CD4-positive, alpha-beta T cell (primary cell): ENCODE measurements at places on chromosomes 6 and 20. TPM values are rescaled to one million over a fixed set of nuclear protein-coding genes. Genes with fewer than 3 reads are reported as not detected.

DNA sequence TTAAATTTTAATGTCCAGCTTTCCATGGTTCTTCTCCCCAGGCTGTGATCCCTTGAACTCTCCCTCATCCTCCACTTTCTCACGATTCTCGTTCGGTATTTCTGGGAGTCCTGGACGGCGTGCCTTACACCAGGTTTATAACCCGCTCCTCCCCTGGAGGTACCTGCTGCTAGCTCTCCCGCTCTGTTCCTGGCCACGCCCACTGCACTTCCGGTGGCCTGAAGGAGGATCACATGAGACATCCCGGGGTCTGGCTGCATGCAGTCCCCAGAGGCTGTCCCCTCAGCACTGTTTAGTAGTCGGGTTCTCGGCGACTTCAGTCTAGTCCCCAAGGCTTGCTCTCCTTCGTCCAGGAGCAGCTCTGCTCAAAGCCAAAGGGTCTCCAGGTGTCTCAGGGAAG is 28.4 kb upstream of the GCLC start:
- H3K27me3 ChIP-seq: no peaks in the 10 kb centered on the region
- H3K4me1 ChIP-seq: no peaks in the 10 kb centered on the region
- DNase-seq: no peak
- H3K4me3 ChIP-seq: no peak overlapping the region
- no peaks in the 10 kb centered on the region for H3K36me3 ChIP-seq

- H3K27me3 ChIP-seq: no peaks in the 10 kb centered on the region
Measured at GRCh38 chr20:47687095-47687987, 97.9 kb downstream of the SULF2 start.

The OSTM1 gene
- total RNA-seq: 16.3 TPM

DNA sequence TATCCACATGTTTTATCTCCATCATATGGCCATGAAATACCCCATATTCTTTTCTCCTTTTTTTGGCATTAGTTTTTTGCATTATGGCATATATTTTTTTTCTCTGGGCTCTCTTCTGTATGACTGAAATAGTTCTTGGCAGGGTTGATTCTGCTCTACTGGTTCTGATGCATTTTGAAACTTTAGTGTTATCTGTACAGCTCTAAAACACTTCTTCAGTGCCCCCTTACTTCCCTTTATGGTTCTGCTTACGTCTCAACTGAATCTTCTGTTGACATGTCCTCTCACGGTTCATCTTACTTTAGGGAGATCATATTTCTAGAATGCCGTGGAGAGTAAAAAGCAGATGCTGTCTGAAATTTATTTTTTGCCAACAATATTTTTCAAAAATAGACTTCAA is 23.2 kb upstream of the TXNDC5 start:
- no peak overlapping the region for H3K27ac ChIP-seq
- H3K4me3 ChIP-seq: no peak overlapping the region
- no peaks in the 10 kb centered on the region for H3K36me3 ChIP-seq
- no peak for DNase-seq
- no peaks in the 10 kb centered on the region for H3K4me1 ChIP-seq

GRCh38 chr6:128139519-128139918 is 238.7 kb upstream of the THEMIS start:
- no peak overlapping the region for H3K27ac ChIP-seq
- no peaks in the 10 kb centered on the region for H3K27me3 ChIP-seq
- no peak for DNase-seq
- no peaks in the 10 kb centered on the region for H3K4me1 ChIP-seq
- no peak overlapping the region for H3K4me3 ChIP-seq

DNA sequence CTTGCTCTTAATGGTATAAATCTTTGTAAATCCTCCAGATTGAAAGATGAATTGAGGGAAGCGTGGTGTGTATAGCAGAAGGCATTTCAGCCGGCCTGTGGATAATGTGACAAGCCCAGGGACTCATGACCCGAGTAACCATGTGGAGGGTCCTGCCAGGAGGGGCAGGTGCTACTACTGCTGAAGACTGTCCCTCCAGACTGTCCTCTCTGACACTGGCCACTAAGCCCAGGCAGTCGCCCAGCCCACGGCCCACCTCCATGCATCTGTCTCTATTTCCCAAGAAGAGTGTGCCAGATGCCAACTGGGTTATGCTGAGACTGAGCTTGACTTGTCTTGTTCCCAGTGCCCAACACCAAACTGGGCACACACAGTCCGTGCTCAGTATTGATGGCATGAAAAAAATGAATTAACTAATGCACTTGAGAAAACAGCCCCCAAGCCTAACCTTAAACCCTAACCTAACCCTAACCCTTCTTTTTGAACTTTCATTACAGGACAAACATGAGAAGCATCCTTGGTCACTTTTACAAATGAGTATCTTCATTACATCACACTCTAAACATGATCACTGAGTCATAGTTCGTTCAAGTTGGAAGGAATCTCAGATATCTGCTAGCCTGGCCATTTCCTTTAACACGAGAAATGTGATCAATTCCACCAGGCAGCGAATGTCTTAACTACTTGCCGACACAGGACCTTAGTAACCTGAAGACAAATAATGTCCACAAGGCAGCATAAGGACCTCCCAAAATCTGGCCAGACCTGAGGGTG is 182.2 kb upstream of the RREB1 start:
- peaks cover 3% of the 10 kb centered on the region for H3K27me3 ChIP-seq
- no peak for DNase-seq
- H3K36me3 ChIP-seq: no peaks in the 10 kb centered on the region
- H3K27ac ChIP-seq: no peak overlapping the region
- no peaks in the 10 kb centered on the region for H3K4me1 ChIP-seq
- H3K4me3 ChIP-seq: no peak overlapping the region

DNA sequence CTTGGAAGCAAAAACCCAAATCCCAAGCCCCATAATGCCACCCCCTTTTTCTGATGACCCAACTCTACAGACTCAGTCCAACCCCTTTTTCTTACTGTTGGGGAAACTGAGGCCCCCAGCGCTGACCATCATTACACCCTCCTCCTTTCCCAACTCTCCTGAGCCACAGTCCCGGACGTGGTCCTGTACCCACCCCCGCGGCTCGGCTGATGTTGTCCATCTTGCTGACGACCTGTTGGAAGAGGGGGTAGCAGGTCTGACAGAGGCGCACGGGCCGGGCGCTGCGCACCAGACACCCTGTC is 533 bp downstream of the OSTM1 start:
- peaks cover 22% of the 10 kb centered on the region for H3K4me1 ChIP-seq
- H3K36me3 ChIP-seq: no peaks in the 10 kb centered on the region
- DNase-seq: no peak

The AVP gene
- total RNA-seq: 0.56 TPM

The BMP5 gene
- not detected for total RNA-seq

The HLA-DQA2 gene
- total RNA-seq: 0.71 TPM

The SRMS gene
- total RNA-seq: not detected

DNA sequence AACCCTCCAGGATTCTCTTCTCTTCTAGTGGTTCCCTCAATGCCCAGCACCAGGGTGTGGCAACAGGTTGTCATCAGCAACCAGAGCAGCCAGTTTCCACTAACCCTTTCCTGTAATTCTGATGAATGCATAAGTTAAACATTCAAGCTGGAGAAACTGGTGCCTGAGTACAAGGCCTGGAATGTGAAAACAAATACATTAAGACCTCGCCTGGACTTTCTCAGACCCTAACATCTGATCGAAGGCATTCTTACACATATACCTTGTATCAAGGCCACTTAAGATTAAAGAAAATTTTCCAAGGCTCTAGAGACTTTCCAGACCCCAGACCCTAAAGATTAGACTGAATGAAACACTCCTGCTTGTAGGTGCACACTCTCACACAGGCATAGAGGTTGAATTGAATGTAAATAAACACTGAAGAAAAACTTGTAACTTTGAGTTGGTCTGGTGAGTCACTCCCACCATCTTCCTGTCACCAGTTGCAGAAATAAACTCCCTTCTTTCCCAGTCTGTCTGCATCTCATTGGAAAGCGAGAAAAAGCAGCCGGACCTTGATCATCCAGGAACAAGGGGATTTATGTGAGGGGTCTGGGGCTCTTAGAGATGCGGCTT is 9.0 kb downstream of the LRP11 start:
- DNase-seq: no peak
- no peaks in the 10 kb centered on the region for H3K36me3 ChIP-seq
- H3K4me3 ChIP-seq: no peak overlapping the region
- no peak overlapping the region for H3K27ac ChIP-seq
- peaks cover 2% of the 10 kb centered on the region for H3K27me3 ChIP-seq

GRCh38 chr6:105872249-105872648 is 213.9 kb upstream of the PRDM1 start:
- H3K36me3 ChIP-seq: no peaks in the 10 kb centered on the region
- no peak overlapping the region for H3K27ac ChIP-seq
- H3K4me1 ChIP-seq: no peaks in the 10 kb centered on the region
- no peak overlapping the region for H3K4me3 ChIP-seq
- DNase-seq: peak; percentile 74

DNA sequence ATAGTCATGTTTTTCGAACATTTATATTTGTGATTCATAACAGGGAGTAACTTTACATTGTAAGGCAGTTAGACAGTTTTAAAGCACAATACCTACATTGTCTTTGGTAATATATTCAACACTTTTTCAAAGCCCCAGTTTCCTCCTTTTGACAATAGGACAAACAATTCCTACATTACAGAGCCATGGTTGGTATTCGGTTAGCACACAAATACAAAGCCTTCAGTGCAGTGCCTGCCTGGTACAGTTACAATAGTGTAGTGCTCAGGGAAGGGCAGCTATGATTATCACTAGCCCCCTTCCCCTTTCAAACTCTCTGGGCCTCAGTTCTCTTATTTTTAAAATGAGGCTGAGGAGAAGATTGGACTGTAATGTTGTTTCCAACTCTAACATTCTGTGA is 207.8 kb downstream of the TPBG start:
- no peak for DNase-seq
- H3K27ac ChIP-seq: no peak overlapping the region
- H3K4me3 ChIP-seq: no peak overlapping the region
- H3K27me3 ChIP-seq: no peaks in the 10 kb centered on the region
